T-helper 17 cell (primary cell): ENCODE measurements at places on chromosomes 2 and 18. TPM values are rescaled to one million over a fixed set of nuclear protein-coding genes. Genes with fewer than 3 reads are reported as not detected.

DCDC2C gene
- not detected for total RNA-seq

RAB27B gene
- total RNA-seq: 3.5 TPM

MCFD2 gene
- total RNA-seq: 29.0 TPM

RMDN2 gene
- 3.4 TPM for total RNA-seq

ONECUT2 gene
- not detected for total RNA-seq

GRCh38 chr2:204503869-204504268 lies 41.4 kb upstream of the PARD3B start:
- no peak for DNase-seq
- H3K36me3 ChIP-seq: no peaks in the 10 kb centered on the region
- H3K27ac ChIP-seq: no peak overlapping the region
- H3K27me3 ChIP-seq: peaks cover 12% of the 10 kb centered on the region
- H3K4me1 ChIP-seq: no peaks in the 10 kb centered on the region

DNA sequence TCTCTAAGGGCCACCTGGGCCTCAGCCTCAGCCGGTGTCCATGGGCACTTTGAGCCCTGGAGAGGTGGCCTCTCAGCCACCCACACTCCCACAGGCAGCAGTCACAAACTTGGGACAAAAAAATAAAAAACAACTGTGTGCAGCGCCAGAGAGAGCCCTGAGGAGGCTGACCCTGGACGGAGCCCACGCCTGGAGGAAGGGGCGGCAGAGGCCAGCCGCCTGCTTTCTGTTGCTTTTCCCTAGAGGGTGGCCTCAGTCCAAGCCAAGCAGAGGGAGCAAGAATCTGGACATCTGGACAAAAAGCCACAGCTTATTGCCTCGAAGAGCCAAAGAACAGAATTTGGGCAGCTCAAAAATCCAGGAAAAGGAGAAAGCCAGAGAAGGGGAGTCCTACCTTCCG lies 43.3 kb upstream of the LDLRAD4 start:
- H3K27ac ChIP-seq: no peak overlapping the region
- peaks cover 6% of the 10 kb centered on the region for H3K27me3 ChIP-seq
- H3K4me1 ChIP-seq: peaks cover 5% of the 10 kb centered on the region
- H3K4me3 ChIP-seq: no peak overlapping the region
- H3K36me3 ChIP-seq: no peaks in the 10 kb centered on the region

DNA sequence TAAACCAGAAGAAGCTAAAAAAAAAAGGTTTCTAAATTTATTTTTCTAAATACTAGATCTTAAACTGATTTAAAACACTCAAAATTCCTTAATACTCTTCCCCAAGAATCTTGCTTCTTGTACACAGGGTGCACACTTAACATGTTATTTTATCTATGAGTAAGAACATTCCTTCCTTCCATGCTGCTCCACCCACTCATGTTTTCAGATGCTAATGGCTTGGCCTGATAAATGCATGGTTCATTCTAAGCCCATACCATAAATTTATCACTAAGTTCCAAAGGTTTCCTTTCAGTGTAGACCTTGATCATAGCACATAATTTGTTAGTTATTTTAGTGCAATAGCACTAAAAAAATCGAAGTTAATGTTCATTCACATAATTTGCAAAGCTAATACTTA lies 8.1 kb downstream of the FBXO48 start:
- H3K4me1 ChIP-seq: peaks cover 20% of the 10 kb centered on the region
- H3K27me3 ChIP-seq: no peaks in the 10 kb centered on the region
- no peak overlapping the region for H3K4me3 ChIP-seq
- H3K36me3 ChIP-seq: peaks cover 3% of the 10 kb centered on the region

- no peak overlapping the region for H3K4me3 ChIP-seq
- no peaks in the 10 kb centered on the region for H3K36me3 ChIP-seq
- H3K27me3 ChIP-seq: no peaks in the 10 kb centered on the region
- no peaks in the 10 kb centered on the region for H3K4me1 ChIP-seq
- DNase-seq: no peak
These were observed 131.2 kb downstream of the CBLN2 start for GRCh38 chr18:72412927-72413326.

DNA sequence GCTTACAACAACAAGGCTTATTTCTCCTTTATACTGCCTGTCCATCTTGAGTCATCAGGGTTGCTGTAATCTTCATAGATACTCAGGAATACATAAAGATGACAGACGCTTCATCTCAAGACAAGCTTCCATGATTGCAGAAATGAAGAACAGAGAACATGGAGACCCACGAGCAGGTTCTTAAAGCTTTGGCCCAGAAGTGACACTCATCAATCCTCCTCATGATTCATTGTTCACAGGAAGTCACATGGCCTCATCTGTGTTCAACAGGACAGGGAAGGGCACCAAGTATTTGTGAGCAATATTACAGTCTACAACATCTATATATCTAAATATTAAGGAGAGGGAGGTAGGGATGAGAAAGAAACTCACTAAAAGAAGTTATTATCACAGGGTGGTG lies 36.5 kb upstream of the PGAP1 start:
- no peaks in the 10 kb centered on the region for H3K27me3 ChIP-seq
- no peak overlapping the region for H3K27ac ChIP-seq
- peaks cover 7% of the 10 kb centered on the region for H3K4me1 ChIP-seq

DNA sequence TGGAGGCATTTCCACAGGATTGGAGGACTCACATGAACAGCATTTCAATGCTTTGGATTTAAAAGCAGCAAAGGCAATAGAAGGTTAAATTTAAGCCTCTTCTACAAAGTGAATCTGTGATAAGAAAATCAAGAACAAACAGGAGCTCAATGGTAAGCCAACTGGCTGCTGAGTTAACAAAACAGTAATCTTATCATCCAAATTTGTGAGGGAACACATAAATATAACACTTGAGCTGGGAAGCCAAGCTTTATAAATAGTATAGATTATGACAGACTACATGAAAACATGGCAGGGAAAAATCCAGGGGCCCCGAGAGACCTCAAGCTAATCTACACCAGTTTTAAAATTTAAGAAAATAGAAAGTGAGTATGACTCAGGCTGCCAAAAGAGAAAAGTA lies 108.5 kb upstream of the PGAP1 start:
- peaks cover 10% of the 10 kb centered on the region for H3K36me3 ChIP-seq
- H3K27ac ChIP-seq: peak overlapping the region; percentile 57
- H3K4me1 ChIP-seq: peaks cover 30% of the 10 kb centered on the region

- no peaks in the 10 kb centered on the region for H3K36me3 ChIP-seq
- no peak for DNase-seq
- no peaks in the 10 kb centered on the region for H3K4me1 ChIP-seq
- no peaks in the 10 kb centered on the region for H3K27me3 ChIP-seq
- H3K27ac ChIP-seq: no peak overlapping the region
- no peak overlapping the region for H3K4me3 ChIP-seq
These were observed 186.9 kb downstream of the ZFP36L2 start for GRCh38 chr2:43039376-43040080.
